ENCODE measurements at places on chromosomes 12 and 14.

GRCh38 chr12:57154076-57154475 is 6.7 kb upstream of the LRP1-AS start:
- DNase-seq: no peak

- DNase-seq: no peak
Observed at GRCh38 chr14:63752449-63753169, 24.7 kb upstream of the SGPP1 start.

GRCh38 chr14:99239661-99240092 is 32.3 kb downstream of the BCL11B start:
- no peak for DNase-seq

GRCh38 chr14:103730490-103731035 is 15.0 kb downstream of the ZFYVE21 start:
- DNase-seq: no peak

GRCh38 chr12:12505544-12506495 is 56.8 kb downstream of the DUSP16 start:
- DNase-seq: no peak

DNA sequence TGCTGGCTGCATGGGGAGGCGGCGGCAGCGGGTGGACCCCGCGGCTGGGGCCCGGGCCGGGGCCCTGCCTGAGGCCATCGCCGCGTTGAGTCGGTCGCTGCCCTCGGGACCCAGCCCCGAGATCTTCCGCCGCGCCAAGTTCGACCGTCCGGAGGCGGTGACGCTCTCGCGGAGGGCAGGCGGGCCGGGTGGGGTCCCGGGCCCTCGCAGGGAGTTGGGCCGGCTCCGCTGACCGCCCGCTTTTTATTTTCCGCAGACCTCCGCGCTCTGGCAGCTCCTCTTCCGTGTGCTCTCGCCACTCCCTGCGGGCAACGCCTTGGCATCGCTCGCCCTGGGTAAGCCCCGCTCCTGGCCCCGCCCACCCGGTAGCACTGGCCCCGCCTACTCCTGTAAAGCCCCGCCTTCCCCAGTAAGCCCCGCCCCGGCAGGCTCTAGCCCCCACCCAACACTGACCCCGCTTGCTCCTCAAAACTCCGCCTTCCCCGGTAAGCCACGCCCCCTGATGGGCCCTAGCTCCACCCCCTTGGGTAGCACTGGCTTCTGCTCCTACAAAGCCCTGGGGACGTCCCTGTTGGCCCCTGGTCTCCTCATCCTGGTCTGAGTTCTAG is 424 bp downstream of the TEDC1 start:
- peak; percentile 4 for DNase-seq

GRCh38 chr12:124523071-124523470 is 44.3 kb downstream of the NCOR2 start:
- no peak for DNase-seq

- DNase-seq: no peak
Observed at GRCh38 chr14:34732802-34733201, 18.4 kb upstream of the CFL2 start.

DNA sequence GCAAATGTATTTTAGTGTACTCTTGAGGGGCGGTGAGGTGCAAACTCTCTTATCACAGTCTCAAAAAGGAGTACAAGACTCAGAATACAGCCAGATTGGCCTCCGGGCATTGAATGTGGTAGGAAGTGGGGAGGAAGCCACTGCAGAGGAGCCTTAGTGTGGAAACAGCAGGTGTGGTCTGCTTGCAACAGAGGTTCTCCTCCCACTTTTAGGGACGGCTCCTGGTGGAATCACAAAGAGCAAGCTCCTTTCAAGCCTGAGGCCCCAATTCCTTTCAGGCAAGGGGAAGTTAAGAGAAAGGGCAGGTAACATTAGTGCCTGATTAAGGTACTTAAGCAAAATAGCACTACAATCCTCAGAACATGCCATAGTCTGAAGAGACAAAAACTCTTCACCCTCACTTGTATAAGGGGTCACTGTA is 23.7 kb upstream of the SLC2A3 start:
- DNase-seq: no peak

DNA sequence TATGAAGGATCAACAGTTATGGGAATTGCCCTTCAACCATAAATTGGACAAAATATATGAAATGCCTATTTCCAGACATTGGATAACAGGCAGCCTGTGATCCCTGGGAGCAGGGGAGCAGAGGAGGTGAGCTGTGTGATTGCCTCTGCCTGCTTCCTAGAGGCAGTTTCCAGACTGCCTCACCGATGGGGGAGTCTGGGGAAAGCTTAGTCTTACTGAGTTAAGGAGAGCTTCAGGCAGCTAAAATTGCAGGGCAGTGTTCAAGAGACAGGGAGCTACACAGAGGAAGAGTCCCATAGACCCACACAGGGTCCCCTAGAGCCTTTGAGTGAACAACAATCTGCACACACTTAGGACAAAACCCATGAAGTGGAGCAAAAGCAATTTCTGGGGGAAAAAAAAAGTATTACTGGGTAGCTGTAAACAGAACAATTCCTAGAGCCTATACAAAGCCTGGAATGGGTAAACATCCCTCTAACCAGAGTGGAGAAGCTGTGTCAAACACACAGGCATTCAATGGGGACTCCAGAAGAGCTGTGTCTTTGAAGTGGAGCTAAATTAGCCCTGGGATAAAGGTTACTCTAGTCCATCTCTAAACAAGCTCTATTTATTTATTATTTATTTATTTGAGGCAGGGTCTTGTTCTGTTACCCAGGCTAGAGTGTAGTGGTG is 48.3 kb upstream of the ACTN1 start:
- DNase-seq: no peak

GRCh38 chr14:61331992-61332657 is 10.7 kb downstream of the PRKCH start:
- DNase-seq: no peak

DNA sequence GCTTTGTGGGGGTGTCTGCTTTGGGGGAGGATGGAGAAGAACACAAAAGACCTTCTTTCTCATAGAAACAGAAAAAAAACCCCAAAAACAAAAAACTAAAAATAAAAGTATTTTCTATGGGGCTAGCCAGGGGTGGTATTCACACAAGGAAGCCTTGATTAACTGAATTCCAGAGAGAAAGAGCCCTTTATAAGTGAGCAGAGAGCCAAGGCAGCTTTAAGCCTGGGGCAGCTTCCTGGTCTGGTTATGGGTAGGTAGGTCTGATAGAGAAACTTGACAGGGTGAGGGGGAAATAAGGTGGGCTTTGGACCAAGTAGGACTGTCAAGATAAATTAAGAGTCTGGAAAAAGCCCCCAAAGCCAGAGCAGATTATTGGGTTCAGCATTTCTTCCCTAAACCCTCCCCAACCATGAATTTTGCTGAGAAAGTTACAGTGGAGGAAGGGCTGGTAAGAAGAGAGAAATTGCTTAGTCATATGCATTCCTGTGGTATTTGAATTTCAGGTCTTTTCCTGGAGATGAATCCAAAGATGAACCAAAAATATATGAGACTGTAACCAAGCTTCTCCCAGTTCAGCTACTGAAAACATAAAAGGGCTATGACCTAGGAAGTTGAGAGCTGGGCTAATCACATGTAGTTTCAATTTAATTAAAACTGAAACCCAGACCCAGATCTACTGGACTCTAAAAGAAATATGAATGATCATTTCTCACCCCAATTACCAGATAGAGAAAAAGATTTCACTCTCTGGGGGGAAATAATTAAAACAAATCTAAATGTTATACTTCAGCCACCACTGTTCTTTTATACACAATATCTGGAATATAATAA is 144.8 kb downstream of the TBC1D30 start:
- no peak for DNase-seq

GRCh38 chr12:47887529-47887928 is 17.3 kb downstream of the VDR start:
- DNase-seq: no peak

GRCh38 chr12:84913129-84913515 is 523 bp upstream of the SLC6A15 start:
- DNase-seq: no peak

- DNase-seq: no peak
Observed at GRCh38 chr12:40792792-40793386, 100.7 kb downstream of the CNTN1 start.

GRCh38 chr14:94290197-94290596 is 2.9 kb downstream of the SERPINA10 start:
- no peak for DNase-seq

GRCh38 chr12:131607658-131608447 is 103.0 kb upstream of the SFSWAP start:
- no peak for DNase-seq

GRCh38 chr12:39581592-39581991 is 38.0 kb downstream of the ABCD2 start:
- no peak for DNase-seq

GRCh38 chr12:7112041-7112440 is 3.0 kb upstream of the C1RL start:
- DNase-seq: no peak

GRCh38 chr12:100229036-100229635 is 28.5 kb downstream of the ACTR6 start:
- no peak for DNase-seq

DNA sequence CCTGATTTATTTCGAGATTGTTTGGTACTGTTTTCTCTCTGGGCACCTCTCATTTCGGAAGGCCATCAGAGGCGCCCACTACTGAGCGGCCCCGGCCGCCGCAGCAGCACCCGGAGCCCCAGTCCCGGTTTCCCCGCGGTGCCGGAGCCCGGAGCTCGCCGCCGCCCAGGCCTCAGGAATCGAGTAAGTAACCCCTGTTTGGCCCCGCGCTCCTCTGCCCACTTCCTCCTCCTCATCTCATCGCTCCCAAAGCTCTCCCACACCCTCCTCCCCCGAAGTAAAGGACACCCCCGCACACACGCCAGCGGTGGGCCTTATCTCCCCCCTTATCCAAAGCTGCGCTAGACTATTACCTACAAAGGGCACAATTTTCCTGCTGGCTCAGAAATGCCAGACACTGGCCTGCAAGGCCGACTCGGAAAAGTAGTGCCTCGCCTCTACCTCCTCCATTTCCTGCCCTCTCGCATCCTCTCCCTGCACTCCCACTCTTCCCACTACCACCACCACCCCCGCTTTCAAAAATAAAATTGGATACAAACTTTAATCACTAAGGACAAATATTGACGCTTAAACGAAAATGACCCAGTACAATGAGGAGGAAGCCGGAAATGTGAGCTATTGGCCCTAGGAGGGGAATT is 637 bp upstream of the FOXG1 start:
- no peak for DNase-seq

- DNase-seq: no peak
Observed at GRCh38 chr14:91877376-91877915, 10.1 kb upstream of the TC2N start.

GRCh38 chr14:105858676-105859025 is 332.3 kb downstream of the TMEM121 start:
- no peak for DNase-seq

DNA sequence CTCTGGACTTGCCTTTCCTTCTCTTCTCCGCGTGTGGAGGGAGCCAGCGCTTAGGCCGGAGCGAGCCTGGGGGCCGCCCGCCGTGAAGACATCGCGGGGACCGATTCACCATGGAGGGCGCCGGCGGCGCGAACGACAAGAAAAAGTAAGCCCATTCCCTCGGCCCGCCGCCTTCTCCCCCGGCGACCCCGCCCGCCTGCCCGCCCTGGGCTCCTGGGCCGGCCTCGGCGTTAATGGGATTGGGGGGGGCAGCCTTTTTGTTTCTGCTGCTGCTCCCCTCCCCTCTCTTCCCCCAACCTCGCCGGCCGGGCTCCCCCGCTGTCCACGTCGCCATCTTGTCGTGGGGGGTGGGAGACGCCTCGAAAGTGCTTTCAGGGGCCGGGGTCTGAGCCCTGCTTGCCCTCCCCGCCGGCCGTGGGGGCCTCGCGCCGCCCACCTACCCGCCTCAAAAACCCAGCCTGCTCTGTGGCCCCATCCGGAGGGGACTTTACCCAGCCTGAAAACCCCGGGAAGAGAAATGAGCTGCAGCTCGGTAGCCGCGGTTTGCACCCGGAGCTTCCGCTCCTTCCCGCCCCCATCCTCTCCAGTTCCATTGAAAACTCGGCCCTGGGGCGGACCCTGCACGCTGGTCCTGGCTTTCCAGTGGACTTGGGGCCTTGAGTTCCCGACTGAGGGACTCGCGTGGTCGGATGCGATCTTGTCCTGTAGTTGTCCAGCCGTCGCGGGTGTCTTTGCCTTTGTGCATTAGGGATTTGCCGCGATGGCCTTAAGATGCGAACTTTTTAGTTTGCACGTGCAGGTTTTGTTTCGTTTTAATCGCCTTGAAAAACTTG is 598 bp downstream of the HIF1A start:
- DNase-seq: peak; percentile 55

- DNase-seq: no peak
Observed at GRCh38 chr14:21103411-21103709, 2.5 kb downstream of the TMEM253 start.

DNA sequence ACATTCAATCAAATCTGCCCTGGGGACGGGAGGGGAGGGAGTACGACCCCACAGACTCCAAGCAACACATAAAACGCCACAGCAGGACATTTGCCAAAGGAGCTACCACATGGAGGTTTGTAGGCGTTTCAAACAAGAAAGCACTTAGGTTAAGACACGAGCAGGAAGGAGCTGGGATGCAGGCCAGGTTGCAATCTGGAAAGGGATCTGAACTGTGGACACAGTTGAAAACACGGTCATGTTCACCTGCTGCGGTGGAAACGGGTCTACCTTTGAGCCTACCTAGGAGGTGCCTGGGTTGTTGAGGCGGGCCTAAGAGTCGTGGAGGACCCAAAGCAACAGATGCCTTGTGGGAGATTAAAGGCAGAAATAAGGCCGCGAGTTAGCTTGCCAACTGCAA is 18.4 kb downstream of the PRKAB1 start:
- DNase-seq: no peak

DNA sequence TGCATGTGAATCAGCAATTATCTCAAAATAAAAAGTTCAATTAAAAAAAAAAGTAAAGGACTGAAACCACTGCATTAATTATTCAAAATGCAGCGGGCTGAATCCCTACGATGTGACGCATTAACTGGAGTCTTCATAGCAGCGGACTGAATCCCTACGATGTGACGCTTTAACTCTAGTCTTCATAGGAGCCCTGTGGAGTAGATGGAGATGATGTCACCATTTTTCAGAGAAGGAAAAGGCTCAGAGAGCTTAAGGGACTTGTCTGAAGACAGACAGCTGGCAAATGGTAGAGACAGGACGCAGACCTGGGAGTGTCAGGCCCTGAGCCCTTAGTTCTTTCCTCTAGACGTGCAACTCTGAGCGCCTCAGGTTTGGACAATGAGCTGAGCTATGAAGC is 168.0 kb upstream of the MYL2 start:
- no peak for DNase-seq

DNA sequence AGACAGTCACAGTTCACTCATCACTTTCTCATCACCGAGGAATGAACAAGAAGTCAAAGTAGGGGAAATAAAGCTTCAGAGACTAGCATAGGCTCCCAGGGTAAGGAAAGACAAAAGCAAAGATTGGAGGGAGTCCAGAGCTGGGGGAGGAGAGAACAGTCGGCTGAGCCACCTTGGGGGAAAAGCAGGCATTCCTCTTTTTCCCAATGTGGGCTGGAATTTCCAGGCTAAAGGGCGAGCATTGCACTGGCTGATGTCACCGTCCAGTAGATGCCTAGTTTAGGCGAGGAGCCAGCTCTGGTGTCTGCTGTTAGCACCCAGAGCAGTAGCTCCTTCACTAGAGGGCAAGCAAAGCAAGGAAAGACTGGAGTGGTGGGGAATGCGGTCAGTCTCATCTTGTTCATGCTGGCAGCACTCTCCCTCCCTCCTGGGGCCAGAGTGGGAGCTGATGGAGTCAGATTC is 8.5 kb upstream of the KRT75 start:
- peak; percentile 63 for DNase-seq

GRCh38 chr14:58817846-58818245 is 180.1 kb downstream of the DACT1 start:
- no peak for DNase-seq
